ENCODE measurements at places on chromosomes 3 and 15.

DNA sequence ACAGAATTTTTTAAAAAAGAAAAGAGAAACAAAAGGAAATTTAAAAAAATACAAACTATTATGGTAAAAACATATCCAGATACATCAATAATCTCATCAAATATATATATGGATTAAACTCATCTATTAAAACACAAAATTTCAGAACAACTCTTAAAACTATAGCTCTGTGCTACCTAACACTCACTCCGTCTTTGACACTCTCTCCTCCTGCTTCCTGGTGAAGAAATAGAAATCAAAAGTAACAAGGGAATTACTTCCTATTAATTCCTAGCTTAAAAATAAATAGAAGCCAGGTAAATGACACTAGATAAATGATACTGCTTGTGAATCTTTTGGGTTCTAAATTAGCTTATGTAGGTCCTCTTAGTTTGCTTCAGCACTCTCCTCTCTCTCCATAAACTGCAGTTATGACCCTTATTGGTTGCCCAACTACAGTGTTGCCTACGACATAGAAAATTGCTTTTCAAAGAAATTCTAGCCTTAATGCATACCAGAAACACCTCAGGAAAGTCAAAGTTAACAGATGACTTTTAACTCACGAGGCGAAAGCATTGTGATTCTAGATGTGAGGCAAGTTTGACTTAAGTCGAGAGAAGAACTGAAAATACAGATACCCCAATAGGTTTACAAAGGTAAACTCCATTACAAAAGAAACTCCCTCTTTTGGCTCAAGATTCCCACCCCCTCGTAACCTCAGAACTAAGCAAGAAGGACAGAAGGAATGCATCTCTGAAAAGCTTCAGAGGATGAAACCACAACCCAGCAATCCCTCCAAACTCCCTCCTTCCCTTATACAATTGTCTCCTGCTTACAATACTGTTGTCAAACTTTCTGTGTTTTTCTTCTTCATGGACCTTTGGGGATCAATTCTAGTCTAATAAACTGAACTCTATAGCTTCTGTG lies 394.7 kb downstream of the FGF12 start:
- DNase-seq: no peak

DNA sequence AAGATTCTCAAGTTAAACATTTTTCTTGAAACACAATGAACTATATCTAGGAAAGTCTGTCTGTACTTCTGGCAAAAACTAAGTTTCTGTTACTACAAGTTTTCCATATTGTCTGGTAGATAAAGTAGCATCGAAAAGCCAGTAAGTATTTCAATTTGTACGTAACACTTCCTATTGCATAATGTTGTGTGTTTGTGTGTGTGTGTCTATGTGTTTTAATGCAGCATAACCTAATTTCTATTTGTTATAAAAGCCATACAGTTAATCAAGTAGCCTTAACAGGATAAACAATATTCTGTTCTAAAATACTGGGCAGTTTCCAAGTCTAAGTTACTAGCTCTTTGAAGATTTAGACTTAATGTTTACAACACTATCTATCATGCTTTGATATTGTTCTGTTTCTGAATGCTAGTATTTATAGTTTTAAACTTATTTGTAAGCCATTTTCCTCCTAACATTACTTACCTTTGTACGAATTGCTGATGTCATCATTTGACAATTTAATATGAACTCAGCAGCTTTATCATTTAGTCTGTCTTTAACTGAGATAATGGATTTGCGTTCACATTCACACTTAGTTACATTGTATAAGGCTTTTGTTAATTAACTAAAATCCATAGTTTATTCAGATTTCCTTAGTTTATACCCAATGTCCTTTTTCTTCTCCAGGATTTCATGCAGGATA lies 163.9 kb downstream of the CBLB start:
- DNase-seq: no peak

DNA sequence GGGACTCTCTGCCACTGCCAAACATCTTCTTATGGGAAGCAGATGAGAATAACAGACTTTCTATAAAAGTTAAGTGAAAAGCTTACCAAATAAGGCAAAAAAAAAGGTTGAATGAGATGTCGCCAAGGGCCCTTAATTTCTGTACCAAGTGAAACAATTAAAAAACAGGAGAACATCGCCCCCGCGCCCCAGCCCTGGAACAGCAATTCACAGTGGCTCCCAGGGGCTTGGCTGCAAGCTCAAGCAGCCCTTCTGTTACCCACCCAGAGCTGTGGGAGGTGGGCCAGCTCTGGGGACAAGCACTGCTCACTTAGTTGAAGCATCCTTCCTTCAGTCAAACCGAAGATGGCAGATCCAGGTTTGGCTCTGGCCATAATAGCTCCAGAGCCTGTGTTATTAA lies 208.0 kb downstream of the ERC2 start:
- DNase-seq: no peak

GRCh38 chr3:4643904-4644547 lies 150.9 kb downstream of the ITPR1 start:
- no peak for DNase-seq

- DNase-seq: no peak
Measured at GRCh38 chr3:46876313-46877300, 914 bp upstream of the PTH1R start.

GRCh38 chr3:160684368-160684740 lies 7.4 kb downstream of the ARL14 start:
- no peak for DNase-seq

GRCh38 chr15:81411969-81412633 lies 38.1 kb upstream of the TMC3 start:
- no peak for DNase-seq

DNA sequence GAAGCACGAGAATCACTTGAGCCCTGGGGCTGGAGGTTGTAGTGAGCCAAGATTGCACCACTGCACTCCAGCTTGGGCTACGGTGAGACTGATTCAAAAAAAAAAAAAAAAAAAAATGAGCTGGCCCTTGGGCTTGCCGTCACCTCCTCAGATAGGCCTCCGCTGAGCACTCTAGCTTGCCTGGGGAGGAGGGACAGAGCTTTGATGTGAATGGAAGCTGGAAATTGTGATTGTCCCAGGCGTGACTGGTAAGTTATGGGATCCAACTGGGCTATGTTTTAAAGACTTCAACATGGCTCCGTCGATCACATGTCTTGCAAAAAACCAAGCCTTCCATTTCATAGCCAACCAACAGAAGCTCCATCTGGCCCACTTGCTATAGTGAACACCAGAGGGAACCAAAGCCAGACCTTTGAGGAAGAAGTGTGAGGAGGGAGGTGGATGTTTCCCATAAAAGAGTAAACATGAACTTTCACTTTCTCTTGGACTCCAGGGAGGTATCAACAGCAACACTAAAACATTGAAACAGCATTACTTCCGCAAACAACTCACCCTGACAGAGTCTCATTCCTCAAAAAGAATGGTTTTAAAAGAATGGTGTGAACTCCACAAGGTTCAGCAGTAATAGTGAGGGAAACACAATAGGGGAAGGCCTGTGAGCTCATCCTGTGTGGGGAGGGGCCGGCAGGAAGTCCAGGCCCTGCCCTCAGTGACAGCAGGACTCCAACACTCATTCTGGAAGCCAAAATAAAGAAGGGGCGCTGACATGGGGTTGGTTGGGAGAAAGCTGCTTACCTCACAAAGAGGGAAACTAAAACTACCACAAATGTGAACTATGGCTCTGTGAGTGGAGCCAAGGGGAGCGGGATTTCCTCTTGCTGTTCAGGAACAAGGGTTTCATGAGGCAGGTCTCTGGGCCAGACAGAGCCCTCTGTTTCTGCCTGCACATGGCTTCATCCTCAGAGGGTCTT lies 59.2 kb upstream of the IL12A start:
- no peak for DNase-seq

DNA sequence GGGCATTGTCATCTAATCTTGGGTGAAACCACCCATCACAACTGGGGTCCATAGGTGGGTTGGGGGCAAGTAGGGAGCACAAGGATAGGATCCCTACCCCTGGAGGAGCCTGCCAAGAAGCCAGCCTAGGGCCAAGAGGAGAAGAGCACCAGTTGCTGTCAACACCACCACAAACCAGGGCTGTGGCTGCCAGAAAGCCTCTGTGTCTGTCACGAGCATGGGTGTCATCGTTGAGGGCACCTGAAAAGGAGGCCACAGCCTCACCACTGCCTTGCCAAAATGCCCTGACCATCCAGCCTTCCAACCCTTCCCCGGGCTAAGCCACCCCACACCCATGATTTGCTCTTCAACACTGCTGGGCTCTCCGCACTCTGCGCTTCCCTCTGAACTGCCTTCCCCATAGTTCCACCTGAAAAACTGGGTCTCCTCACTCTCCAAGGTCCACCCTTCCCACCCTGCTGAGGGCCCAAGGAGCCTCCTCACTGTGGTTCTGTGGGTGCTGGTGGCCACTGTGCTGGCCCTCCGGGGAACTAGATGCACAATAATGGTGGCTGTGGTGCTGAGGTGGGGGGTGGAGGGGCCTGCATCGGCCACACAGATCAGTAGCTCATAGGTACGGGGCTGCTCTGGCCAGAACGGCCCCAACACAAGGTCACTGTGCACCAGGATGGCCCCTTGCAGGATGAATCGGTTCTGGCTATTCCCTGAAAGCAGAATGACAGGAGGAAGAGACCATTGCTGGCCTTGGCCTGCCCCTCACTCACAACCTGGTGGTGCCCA lies 6.2 kb upstream of the IP6K1 start:
- no peak for DNase-seq

GRCh38 chr3:98343647-98344507 lies 9.8 kb upstream of the OR5K4 start:
- no peak for DNase-seq

DNA sequence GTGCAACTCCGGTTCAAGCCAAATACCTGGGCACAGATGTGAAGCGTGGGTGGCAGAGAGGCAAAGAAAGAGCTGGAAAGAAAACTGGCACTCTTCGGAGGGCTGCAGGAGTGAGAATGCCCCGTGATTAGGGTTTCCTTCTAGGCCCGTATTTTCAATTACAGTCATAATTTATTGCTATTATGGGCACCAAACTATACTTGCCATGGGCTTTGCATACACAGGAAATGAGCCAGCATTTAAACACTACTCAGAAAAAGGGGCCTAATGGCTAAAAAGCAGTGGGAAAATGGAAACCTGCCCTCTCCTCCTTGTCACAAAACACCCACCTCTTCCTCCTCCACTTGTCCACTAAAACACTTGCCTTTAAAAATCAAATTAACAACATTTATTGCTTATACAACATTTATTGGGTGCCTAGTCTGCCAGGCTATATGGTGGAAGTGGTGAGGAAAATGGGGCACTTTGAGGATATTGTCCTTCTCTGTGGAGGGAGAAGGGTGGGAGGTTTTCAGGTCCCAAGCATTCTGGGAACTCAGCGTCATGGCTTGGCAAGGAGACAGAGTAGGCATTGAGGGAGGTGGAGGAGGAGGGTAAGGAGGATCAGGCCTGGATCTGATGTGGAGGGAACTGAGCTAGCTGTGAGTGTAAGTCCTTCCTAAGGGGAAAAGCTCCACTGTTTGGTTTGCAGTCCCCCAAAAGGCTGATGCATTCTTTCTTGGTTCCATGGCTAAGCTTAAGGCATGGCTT lies 160.9 kb downstream of the SLCO3A1 start:
- no peak for DNase-seq

DNA sequence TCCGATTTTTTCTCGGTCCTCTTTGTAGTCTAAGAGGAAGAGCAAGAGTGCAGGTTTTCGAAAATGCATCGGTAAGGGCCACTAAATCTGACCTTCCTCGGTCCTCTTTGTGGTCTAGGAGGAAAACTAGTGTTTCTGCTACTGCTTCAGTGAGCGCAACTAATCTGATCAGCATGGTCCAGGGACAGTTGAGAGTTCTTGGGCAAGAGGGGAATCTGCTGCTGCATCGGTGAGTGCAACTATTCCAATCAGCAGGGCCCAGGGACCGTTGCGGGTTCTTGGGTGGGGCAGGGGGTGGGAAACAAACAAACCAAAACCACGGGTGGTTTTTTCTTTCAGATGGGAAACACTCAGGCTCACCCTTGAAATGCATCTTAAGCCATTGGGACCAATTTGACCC lies 10.5 kb upstream of the OSBPL11 start:
- DNase-seq: no peak

- no peak for DNase-seq
Measured at GRCh38 chr3:72964633-72965032, 32.0 kb upstream of the PPP4R2 start.

DNA sequence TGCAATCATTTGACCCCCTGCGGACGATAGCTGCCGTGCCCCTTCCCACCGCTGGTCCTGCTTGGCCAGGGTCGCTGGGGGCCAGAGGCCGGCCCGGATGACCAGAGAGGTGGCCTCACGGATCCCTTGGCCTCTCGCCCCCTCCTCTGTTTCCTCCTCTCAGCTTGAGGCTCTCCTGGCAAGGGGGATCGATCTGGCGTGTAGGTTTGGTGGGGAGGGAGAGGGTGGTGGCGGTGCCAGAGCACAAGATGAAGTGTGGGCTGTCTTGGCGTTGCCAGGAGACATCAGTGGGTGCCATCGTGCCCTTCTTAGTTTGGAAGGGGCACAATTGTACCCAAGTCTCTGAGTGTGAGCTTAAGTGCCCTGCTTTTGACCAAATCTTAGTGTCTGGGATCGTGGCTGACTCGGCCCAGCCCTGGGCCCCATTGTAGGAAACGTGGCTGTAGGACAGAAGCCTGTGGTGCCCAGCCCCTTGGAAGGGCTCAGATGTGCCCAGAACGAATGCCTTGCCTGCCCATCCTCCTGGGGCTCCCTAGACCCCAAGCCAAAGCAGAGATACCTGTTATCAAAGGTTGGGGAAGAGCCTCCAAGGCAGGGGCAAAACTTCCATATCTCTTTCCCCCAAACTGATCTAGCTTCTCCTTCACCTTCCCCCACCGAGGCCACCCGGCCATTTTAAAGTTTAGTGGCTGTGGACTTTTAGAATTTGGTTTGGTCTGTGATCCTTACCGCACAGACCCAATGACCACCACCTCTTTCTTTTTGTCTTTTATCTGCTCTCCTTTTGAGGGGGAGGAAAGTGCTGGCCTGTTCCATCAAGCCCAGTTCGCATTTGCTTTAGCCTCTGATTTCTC lies 14.4 kb downstream of the NR2F2 start:
- no peak for DNase-seq

GRCh38 chr3:51544011-51544775 lies 5.7 kb downstream of the RAD54L2 start:
- DNase-seq: no peak

DNA sequence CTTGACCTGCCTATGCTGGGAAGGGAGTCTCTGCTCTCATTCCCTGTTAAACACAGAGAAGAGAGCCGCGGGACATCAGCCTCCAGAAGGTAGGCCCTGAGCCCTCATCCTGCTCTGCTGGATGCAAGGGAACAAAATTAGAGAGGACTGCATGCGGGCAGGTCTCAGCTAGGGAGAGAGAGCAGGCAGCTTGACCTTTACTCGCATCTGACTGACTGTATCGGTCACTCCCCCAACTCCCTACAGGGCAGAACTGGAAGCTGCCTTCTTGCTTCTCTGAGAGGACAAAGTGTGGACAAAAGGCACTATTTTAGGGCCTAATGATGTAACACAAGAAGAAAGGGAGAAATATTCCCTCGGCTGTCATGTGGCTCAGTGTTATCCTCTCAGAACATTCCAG lies 38.7 kb upstream of the ATOSA start:
- no peak for DNase-seq

All from activated gamma-delta T cell (primary cell).